Globus pallidus (tissue), 1 donor: ENCODE measurements at places on chromosomes 5 and 9.

- DNase-seq = no peak
These were observed 186.1 kb upstream of the PRLR start for GRCh38 chr5:35416217-35416988.

- no peak for DNase-seq
These were observed 10.2 kb downstream of the SPRY4 start for GRCh38 chr5:142314606-142315005.

- DNase-seq = no peak
These were observed 50.7 kb downstream of the TMEM167A start for GRCh38 chr5:83026516-83026915.

DNA sequence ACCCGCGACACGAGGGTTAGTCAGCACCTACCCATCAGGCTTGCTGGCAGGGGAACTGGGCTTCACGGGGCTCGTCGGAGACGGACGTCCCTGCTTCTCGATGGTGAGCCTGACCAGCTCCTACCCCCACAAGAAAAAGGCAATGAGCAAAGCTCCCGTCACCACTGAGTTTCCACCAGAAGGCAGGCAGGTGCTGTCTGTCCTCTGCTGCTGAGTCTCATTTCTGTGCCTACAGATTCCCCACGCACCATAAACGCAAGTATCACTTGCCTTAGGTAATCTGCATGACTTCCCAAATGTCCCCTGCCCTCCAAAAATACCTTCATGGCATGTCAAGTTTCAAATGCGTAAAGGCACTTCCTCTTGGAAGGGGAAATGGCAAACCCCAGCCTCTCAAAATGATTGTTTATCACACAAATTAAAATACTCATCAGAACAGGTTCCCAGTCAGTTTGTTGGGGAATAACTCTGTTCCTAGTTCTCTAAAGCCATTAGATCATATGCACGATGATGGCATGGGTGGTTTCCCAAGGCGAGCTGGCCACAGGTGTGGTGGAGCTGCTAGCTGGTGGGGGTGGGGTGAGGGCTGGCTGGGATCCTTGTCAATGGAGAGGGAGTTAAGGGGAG lies 85.0 kb downstream of the PRRT1B start:
- DNase-seq = no peak

- no peak for DNase-seq
These were observed 1.5 kb upstream of the MYOZ3 start for GRCh38 chr5:150659360-150660107.

DNA sequence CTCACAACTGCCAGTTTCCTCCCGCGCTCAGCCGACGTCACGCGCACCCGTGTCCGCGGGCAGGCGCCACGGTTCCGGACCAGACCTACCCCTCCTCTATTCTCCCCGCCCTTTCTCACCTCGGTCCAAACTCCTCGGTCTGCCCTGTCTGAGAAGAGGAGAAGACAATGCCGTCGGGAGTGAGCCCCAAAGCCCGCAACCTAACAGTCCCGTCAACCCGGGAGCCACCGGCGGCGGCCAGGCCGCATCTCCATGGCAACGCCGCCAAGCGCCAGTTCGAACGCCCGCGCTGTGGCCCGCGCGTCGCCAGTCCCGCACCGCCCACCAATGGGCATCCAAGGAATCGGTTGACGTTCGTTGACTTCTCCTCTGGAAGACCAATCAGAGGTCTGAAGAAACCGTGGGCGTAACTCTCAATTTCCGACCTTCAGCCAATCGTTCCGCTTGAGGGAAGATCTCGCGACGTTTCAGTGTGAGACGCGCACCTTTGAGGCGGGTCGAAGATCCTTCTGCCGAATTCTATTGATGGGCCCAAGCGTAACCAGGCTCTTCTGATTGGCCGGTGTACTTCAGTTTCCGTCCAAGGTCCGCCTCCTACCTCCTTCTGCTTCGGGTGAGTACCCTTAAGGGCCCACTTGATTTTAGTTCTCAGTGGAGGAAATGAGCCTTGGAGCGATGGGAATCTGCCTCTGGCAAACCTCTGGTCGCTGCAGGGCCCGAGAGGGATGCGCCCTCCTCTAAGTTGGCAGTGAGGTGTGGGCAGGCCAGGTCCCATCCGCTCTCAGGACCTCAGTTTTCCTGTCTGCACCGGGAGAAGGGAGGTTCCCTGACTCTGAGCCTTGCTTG lies at the start of the genes KIF24 and NUDT2:
Gene KIF24, minus strand, starts transcription at position 282 of the 846 bp plus-strand sequence. CDS start 17,922 bp downstream, outside the sequence.
Gene NUDT2, plus strand, starts transcription at position 583 of the 846 bp plus-strand sequence. CDS start 9,471 bp downstream, outside the sequence.
- peak; percentile 99 for DNase-seq

DNA sequence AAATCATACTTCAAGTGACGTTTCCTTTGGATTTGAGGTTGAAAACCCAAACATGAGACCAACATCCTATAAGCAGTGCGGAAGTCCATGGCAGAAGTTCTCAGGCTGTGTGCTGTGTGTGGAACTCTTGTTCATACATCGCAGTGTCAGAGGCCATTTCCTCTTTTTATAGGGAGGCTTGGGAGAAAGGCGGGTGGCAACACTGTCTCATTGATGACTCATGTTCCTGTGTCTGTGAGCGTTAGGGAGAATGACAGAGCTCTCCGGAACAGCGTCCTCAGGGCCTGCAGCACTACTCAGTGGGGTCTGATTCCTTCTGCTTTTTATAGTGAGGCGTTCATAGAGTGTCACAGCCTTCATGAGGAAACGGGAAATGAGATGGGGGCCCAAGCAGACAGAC lies 98.8 kb upstream of the BASP1 start:
- DNase-seq = peak; percentile 73

GRCh38 chr9:125405938-125406809 lies 144.5 kb downstream of the GAPVD1 start:
- no peak for DNase-seq

- no peak for DNase-seq
These were observed 442.2 kb upstream of the MPDZ start for GRCh38 chr9:13721481-13722235.

- no peak for DNase-seq
These were observed 40.7 kb downstream of the CXXC5 start for GRCh38 chr5:139688751-139689372.

GRCh38 chr9:104905931-104906330 lies 22.0 kb downstream of the ABCA1 start:
- no peak for DNase-seq

GRCh38 chr9:134195558-134195957 lies 31.2 kb upstream of the RNU6ATAC start:
- no peak for DNase-seq

DNA sequence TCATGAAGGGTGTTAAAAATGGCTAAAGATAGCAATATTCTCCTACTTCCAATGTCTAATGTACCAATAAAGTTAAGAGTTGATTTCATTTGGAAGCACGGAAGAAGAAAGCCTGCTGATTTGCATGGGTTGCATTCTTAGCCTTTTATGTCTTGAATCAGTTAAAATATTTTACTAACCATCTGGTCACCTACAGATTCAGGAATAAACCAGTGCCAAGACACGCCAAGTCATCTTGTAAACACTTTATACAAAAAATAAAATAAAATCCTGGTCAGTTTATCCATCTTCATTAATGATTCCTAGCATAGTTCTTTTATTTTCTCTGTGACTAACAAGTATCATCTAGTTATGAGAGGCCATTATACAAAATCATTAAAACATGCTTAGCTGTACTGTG lies 1031.6 kb upstream of the WWC1 start:
- no peak for DNase-seq

DNA sequence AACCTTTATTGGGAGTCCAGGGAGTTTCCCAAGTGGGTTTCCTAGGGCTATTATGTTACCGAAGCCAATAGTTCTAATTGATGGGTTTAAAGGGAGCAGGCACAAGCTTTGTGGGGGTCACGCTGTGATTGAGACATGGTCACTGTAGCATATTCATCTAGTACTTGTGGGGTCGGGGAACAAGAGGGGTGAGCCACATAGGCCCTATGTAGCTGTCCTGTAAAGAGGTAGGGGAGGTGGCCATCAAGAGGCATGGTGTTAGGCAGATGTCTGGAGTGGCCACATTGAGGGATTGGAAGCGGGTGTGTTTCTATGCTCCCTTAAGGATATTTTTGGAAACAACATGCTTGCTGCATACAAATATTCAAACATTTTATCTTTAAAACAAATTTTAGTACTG lies 50.1 kb downstream of the EXOSC2 start:
- no peak for DNase-seq

GRCh38 chr9:121714075-121714705 lies 62.8 kb downstream of the DAB2IP start:
- DNase-seq = no peak

DNA sequence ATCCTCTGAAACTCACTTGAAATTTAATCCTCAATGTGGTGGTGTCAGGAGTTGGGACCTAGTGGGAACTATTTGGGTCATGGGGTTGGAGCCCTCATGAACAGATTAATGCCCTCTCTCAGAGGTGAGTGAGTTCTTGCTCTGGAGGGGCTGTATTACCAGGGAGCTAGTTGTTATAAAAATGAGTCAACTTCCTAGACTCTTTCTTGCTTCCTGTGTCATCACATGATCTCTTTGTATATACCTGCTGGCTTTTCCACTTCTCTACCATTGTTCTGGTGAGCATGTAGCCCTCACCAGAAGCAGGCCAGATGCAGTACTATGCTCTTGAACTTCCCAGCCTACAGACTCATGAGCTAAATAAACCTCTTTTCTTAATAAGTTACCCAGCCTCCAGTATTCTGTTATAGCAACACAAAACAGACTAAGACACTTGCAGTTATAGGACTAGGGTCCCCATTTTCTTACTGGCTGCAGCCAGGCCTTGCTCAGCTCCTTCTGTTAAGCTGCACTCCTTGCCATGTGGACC lies 127.5 kb downstream of the SUSD1 start:
- no peak for DNase-seq

- no peak for DNase-seq
These were observed 48.6 kb upstream of the TLE1 start for GRCh38 chr9:81737871-81738507.

DNA sequence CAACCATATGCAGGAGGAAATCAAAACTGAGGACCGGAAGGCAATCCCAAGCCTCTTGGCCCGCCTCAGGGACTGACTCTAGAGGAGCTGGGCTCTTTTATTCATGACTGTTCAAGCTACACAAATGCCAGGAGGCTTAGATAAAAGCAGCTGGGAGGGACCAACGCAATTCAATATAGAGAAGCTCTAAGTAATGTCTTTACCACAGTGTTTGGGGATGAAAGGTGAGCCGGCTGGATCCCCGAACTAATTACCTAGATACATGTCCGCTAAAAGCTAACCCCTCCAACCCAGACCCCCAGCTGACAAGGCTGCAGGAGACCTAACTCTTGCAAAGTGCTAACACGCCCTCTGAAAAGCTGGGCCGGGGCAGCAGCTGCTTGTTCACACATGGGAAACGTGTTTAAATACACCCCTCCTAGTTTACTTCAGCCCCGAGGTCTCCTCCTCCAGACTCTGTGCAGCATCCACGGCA lies 67.5 kb downstream of the TLE1 start:
- no peak for DNase-seq

- no peak for DNase-seq
These were observed 3.0 kb upstream of the IFNW1 start for GRCh38 chr9:21144603-21145002.

DNA sequence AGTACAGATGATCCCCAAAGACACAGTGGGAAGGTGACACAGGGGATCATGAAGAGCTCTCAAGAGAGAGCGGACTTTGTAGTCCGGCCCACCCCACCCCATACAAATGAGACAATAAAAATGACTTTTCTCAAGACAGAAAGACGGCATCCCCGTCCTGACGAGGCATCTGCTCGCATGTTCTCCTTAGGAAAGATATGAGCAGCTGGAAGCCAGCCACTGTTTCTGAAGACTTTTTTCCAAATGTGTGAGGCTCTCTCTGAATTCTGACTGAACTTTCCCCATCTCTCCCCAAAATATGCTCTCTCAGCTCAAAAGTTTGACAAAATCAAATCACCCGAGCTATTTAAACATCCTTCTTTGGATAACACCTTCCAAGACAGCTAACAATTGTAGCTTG lies 105.2 kb downstream of the RFK start:
- DNase-seq = no peak

DNA sequence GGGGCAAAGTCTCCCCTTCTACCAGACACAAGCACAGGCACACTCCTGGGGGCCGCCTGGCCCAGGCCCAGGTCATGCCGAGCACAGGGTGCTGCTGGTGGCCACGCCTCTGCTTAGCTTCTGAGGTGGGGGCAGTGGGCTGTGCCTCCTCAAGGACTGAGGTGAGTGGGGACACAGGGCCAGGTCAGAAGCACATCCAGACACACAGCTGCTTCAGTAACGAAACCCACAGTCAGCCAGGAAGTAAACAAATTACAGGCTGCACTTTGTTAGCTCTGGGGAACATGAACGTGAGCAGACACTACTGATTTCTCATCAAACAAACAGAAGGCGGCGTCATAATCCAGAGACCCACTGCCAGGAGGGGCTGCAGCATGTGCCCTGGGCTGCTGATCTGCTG lies 192.4 kb downstream of the HSPA4 start:
- DNase-seq = no peak

GRCh38 chr5:58722160-58722559 lies 139.3 kb downstream of the RAB3C start:
- no peak for DNase-seq

DNA sequence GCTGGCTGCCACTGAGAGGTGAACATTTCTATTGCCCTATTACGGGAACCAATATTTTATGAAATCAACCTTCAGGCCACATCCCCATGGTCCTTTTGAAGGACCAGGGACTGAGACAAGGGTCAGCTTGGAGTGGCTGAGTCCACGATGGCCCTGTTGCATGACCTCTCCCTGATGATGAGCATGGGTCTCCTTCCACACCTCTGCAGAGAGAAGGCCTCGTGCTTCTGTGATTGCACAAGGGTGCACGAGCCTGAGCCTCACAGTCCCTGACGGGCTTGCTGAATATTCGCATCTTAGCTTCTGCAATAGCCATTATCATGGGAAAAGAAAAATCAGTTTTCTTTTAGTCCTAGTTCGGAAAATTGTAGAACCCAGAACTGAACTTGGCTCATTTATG lies 255.0 kb upstream of the IRX2 start:
- no peak for DNase-seq

- DNase-seq = no peak
These were observed 78.1 kb upstream of the PITX1 start for GRCh38 chr5:135112008-135112725.

- DNase-seq = no peak
These were observed 93.9 kb downstream of the SNX18 start for GRCh38 chr5:54611290-54611951.

DNA sequence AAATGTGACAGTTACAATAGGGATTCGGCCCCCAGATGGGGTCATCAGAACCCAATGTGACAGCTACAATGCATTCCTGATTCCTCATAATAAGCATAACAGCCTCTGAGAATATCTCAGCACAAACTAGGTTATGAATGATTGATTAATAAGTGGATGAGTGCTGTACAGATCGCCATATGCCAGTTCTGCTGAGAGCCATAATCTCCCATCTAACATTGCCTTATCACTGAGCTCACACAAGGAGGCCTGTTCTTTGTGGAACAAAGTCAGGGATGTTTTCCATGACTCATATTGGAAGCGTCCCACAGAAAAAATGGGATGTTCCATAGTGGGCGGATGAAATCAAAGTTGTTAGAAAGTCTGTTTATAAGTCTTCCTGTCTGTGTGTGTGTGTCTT lies 89.6 kb downstream of the KIF4B start:
- no peak for DNase-seq

DNA sequence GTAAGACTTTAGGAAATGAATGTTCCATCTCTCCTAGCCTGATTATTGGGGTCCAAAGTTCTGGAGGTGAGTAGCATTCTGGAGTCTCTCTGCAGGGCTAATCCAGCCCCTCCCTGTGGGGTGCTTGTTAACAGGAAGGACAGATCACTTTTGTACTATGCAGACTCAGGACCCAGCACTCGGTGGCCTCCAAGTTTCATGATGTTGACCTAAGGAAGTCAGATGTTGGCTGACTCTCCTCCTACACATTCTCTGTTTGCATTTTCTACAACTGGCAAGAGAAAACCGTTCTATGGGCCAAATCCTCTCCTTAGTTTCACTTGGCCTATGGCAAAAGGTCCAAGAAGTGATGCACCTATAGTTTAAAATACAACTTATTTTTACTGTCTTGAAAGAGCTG lies 5.5 kb upstream of the PDE8B start:
- no peak for DNase-seq
